Fibroblast of skin of abdomen (primary cell): ENCODE measurements at places on chromosomes 5 and 9.

- DNase-seq: peak; percentile 71
These were observed 25.5 kb upstream of the SLC25A51 start for GRCh38 chr9:37929441-37929895.

DNA sequence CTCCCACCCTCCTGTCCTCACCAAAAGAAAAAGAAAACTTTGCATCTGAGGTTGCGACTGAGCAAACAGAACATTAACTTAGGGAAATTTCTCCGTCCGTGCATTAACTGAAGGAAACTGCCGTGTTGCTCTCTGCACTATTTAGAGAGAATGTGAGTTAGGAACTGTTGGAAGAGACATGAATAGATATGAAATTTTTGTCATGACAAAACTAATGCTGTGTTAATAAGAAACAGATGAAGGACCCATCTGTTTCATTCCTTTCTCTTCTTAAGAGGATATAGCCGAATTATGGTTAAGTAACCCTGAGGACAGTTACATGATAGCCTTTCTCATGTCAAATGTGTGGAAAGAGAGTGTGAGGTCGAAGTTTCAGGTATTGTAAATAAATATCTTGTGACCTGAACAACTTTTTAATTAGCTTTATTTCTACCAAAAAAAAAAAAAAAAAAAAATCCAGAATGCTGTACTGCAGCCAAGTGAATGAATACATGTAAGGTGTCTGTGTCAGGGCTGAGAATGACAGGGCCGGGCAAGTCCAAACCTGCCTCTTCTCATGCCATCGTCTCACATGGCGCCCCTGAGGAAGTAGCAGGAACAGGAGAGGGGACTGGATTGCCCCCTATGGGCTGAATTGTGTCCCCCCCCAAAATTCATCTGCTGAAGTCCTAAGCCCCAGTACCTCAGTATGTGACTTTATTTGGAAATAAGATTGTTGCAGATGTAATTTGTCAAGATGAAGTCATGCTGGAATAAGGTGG is 35.6 kb upstream of the ANKRD33B start:
- DNase-seq: peak; percentile 91

- DNase-seq: no peak
These were observed 43.7 kb upstream of the ABL1 start for GRCh38 chr9:130791303-130791894.

DNA sequence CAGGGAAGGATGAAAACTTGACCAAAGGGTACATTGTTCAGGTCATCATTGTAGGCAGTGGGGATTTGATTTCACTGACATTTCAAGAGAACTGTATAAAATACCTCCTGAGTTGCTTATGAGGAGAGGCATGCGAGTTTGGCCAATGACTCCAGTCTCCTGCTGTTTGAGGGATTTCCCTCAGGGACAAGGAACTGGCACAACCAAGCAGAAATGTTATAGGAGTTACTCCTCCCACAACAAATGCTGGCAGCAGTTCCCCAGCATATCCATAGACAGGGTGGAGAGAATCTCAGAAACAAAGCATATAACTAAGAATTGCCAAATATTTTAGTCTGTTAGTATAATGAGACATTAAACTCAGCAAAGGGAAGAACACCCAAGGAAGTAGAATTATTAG is 47.2 kb upstream of the FBXL7 start:
- DNase-seq: peak; percentile 23

DNA sequence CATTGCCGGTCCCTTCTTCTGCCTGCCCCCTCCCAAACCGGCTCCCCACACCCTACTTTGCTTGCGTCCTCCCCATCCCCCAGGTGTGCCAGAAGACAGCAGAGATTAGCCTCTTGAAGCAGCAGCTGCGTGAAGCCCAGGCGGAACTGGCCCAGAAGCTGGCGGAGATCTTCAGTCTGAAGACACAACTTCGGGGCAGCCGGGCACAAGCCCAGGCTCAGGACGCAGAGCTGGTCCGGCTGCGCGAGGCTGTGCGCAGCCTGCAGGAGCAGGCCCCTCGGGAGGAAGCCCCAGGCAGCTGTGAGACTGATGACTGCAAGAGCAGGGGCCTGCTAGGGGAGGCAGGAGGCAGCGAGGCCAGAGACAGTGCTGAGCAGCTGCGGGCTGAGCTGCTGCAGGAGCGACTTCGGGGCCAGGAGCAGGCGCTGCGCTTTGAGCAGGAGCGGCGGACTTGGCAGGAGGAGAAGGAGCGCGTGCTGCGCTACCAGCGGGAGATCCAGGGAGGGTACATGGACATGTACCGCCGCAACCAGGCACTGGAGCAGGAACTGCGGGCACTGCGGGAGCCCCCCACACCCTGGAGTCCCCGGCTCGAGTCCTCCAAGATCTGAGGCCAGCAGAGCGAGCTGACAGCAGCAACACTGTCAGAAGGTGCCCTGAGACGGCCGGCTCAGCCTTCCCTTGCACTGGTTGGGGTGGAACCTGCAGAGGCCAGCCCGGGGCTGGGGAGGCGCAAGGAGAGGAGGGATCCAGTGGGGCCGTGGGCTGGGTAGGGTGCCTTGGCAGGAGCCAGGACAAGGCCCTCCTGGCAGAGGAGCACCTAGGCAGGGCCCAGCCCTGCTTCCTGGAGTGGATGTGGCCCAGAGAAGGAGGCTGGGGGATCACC is 8.3 kb downstream of the N4BP3 start:
- peak; percentile 16 for DNase-seq

- DNase-seq: no peak
These were observed 593.7 kb downstream of the IRX1 start for GRCh38 chr5:4189317-4189716.

GRCh38 chr5:94072116-94072515 is 330.7 kb upstream of the POU5F2 start:
- peak; percentile 20 for DNase-seq

GRCh38 chr9:135906291-135907005 is 898 bp downstream of the CAMSAP1 start:
- DNase-seq: peak; percentile 25

- no peak for DNase-seq
These were observed 137.7 kb upstream of the ALDH1B1 start for GRCh38 chr9:38254756-38255155.

DNA sequence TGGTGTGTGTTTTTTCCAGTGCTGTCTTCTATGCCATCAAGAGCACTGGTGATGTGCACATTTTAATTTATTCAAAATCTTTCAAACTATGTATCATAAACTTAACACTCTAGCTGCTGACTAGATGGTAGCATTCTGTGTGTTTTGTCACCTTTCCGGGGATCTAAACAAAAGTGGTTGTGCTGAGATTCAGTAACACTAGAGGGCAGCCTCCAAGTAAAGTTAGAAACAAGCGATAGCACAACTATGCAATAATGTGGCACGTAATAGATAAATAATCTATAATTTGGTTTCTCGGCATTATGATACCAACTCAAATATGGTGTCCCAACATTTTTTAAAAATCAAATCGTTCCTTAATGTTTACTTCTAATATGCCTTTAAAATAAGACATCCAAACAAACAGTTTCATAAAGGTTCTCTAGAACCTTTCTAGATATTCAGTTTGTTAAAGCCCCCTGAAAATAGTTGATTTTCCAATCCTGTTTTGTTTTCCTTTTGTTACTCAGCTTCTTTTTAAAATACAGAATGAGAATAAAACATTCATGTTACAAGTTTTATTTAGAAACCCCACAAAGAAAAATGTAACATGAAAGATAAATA is 16.9 kb downstream of the SEMA6A start:
- DNase-seq: no peak

DNA sequence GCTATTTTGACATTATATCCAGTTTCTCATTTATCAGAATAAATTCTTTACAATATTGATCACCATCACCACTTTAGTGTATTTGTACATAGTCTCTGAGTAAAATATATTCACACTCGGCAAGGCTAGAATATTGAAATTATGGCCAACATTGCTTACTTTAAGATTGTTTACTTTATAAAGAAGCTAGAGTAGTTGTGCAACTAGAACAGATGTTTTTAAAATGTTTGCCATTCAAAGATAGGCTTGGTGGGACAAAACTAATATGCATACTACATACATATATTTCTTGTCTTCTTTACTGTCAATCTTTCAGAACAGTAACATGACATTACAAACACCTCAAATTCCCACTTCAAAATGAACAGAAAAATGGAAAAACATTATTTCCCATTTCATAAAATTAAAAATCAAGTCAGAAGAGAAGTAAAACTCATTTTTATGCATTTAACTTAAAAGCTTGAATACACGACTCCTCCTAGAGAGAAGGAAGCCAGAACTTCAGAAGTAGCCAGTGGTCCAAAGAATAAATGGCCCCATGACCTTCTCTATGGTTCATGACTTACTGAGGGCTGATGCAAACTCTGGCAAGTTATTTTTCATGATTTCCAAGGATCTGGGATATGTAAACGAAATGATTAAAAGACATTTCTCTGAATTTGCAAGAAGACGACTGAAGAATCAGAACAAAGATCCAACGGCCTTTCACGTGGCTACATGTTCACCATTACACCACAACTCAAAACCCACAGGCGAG is 14.1 kb downstream of the MTX3 start:
- DNase-seq: no peak

- DNase-seq: no peak
These were observed 21.5 kb upstream of the TBC1D2 start for GRCh38 chr9:98276907-98277469.

GRCh38 chr5:64939772-64940510 is 171.2 kb downstream of the CWC27 start:
- no peak for DNase-seq

- DNase-seq: no peak
These were observed 79.1 kb upstream of the ITGA2 start for GRCh38 chr5:52910071-52910470.

- DNase-seq: no peak
These were observed 12.3 kb upstream of the SPATA31D4 start for GRCh38 chr9:81915801-81916505.

DNA sequence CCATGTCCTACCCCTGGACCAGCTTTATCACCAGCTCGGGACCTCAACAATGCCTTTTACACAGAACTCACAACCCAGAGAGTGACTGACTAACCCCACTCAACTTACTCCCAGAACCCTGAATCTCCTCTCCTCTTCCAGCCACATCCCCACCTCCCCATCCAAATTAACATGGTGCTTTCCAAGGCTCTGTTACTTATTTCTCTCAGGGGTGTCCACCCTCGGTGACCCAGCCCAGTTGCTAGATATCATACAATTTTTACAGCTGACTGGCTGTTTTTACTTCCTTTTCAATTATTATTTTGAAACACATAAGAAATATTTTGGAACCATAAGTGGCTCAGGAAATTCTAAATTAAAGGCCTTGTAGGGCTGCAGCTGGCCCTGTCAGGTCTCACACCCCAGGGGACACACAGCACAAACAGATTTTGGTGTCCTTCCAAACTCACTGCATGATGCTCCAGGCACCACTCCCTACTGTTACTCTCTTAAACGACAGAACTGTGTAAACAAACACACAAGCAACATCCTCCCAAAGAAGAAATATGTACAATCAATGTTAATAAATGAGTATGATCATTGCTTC is 180.6 kb downstream of the ADAMTS12 start:
- DNase-seq: no peak

DNA sequence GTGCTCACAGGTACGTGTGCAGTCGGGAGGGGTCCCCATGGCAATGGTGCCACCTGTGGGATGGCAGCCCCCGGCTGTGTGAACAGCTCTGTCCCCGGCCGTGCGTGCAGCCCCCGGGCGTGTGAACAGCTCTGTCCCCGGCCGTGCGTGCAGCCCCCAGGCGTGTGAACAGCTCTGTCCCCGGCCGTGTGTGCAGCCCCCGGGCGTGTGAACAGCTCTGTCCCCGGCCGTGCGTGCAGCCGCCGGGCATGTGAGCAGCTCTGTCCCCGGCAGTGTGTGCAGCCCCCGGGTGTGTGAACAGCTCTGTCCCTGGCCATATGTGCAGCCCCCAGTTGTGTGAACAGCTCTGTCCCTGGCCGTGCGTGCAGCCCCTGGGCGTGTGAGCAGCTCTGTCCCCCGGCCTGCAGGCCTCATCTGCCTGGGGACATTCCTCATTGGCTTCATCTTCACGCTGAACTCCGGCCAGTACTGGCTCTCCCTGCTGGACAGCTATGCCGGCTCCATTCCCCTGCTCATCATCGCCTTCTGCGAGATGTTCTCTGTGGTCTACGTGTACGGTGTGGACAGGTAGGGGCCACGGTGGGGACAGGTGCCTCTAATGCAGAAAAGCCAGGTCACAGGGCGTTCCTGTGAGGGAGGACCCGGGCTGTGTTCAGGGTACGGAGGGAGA is 5.9 kb upstream of the SLC6A18 start:
- DNase-seq: no peak

GRCh38 chr5:103102234-103102633 is 17.7 kb downstream of the GIN1 start:
- no peak for DNase-seq

DNA sequence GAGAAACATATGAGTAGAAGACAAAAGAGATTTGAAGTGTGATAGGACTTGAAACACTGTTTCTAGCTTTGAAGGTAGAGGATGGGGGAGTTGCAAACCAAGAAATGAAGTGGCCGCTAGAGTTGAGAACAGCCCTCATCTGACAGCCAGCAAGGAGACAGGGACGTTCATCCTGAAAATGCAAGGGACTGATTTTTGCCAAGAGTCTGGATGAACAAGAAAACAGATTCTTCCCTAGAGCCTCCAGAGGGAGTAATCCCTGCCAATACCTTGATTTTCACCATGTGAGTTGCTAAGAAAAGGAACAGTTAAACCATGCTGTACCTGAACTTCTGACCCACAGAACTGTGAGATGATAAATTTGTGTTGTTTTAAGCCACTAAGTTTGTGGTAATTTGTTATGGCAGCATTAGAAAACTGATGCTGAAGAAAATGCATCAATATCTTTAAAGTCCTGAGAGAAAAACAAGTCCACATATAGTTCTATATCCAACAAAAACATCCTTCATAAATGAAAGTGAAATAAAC is 154.0 kb upstream of the ADAMTSL1 start:
- DNase-seq: no peak

DNA sequence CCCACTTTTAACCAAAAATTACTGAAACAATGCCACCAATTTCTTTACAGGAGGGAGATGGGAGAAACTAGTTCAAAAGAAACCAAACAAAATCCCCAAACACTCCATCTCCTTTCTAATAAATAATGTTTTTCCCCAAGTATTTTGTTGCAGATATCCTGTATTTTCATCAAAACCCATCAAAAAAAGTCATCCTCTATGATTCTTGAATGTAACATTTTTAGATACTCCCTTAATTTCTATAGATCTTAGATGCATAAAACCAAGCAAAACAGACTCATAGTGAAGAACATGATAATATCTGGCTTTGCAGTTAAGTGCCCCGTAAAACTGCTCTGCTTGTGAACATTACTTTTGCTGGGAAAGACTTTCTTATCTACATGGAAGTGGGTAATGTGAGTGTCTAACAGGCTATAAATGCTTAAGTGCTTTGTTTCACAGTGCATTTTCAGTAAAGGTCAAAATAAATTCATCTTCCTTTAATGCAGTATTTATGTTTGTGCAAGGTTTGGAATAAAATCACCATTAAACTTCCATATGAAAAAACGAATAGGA is 77.3 kb upstream of the TBCA start:
- no peak for DNase-seq
